ENCODE measurements at places on chromosomes 4 and X.

- no peak for DNase-seq
Measured at GRCh38 chrX:4249401-4249800, 536.0 kb upstream of the PRKX start.

DNA sequence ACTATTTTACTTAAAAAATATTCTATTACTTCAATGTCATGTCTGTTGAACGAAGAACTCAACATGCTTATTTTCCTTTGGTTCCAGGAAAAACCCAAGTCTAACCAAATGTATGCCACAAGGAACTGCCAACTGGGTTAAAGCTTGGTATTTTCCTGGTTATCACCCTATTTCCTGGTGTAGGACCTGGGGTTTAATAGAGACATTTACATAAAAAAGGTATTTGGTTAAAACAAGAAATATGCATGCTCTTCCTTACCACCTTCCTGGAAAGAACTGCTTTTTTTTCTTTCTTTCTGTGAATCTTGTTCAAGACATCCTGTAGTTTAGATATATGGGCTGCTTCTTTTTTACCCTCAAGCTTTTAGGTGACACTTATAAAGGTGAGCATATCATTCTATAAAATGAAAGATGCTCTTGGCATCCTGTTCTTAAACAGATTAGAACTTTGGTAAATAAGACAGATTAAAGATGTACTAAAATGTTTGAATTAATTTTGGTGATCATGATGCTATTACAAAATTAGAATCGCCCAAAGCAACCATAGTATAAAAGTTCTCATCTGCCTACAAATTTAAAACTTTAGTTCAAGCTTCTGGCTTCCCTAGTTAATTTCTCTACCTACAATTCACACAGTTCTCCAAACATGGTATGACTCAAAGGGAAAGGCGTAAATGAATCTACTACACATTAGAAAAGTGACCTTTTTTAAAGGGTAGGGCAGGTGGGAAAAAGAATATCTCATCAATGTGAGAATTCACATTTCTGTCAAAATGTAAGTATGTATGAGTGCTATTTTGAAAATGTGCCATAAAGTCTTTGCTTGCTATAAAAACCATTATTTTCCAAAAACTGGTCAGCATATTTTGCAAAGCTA, 103.5 kb downstream of the CNOT6L start:
- no peak for DNase-seq

DNA sequence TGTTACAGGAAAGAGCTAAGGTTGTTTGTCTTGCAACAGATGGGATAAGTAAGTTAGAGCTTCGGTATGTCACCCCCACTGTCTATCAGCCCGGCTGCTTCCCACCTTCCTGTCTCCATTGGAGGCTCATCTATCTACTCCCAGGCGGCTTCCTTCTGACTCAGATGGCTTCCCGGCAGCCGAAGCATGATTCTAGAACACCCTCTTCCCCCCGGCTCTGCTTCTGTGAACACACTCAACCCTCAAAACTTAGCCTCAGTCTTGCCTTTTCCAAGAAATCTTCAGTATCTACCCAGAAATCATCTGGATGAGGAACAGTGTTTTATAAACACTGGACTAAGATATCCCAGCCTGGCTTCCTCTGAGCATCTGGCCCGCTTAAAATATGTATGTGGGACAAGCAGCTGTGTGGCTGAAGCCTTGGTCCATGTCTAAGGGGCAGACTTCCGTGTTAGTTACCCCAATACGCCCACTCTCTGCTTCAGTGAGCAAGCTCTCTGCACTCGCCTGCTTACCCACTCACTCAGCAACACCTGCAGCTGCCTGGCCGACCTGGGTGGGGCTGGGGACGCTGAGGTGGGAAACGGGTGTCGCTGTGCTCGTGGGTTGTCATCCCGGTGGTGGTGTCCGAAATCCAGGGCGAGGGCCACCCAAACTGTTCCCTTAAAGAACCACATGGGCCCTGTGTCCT, 12.0 kb upstream of the SLC2A9 start:
- no peak for DNase-seq

GRCh38 chrX:40579900-40580536, 752 bp upstream of the ATP6AP2 start:
- DNase-seq: no peak

DNA sequence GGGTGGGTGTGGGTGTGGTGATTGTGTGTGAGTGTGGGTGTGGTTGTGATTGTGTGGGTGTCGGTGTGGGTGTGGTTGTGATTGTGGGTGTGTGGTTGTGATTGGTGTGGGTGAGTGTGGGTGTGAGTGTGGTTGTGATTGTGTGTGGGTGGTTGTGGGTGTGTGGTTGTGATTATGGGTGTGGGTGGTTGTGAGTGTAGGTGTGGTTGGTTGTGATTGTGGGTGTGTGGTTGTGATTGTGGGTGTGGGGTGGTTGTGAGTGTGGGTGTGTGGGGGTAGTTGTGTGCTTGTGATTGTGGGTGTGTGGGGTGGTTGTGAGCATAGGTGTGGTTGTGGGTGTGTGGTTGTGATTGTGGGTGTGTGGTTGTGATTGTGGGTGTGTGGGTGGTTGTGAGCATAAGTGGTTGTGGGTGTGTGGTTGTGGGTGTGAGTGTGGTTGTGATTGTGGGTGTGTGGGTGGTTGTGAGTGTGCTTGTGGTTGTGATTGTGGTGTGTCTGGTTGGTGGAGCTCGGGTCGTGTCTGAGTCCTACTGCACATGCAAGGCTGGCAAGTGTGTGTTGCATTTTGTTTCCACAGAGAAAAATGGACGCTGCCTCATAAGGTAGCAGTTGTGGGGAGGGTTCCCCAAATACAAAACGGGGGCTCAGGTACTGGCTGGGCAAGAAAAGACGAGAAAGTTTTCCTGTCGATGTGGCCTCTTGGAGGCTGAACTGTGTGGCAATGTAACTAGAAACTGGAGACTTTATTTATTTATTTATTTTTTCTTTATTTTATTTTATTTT, 116.7 kb downstream of the UBE2K start:
- DNase-seq: no peak

GRCh38 chr4:58940167-58940566, 1830.0 kb upstream of the IGFBP7 start:
- no peak for DNase-seq

DNA sequence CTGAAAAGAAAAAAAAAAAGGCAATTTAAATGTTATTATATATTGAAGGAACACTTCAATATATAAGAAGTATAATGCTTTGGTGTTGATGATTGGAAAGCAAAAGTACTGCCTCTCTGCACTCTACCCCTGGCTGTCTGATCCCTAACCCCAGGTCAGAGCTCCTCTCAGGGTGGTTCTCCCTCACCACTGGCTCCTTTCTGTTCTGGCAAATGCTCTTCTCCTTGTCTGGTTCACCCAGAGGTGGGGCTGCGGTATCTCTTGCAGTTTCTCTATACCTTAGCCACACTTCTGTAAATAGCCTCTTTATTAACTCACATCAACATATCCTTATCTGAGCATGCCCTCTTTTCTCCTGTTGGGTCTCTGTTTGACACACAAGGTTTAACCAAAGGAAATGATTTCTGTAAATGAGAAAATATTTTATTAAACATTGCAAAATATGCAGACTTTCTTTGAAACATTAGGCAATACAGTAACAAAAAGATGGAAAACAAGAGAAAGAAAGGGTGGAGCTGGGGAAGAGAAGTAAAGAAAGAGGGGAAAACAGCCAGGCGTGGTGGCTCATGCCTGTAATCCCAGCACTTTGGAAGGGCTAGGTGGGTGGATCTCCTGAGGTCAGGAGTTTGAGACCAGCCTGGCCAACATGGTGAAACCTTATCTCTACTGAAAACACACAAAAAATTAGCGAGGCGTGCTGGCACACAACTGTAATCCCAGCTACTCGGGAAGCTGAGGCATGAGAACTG, 45.7 kb downstream of the ING2 start:
- no peak for DNase-seq

DNA sequence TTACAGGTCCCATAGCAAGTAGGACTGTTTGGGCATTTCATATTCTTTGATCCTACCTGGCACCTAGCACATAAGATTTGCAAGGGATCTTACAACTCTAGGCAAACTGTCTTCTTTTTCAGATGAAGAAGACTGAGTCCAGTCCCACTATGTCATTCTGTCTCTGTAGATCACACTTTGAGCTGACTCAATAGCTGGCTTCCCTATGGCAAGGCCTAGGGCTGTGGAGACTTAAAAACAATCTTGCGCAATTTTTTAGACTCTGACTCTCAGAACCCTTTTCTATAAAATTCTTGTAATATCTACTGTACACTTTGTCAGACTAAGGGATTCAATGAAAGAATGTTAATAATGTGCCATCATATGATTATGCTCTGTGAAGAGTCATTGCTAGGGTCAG, 26.7 kb downstream of the OTC start:
- no peak for DNase-seq

DNA sequence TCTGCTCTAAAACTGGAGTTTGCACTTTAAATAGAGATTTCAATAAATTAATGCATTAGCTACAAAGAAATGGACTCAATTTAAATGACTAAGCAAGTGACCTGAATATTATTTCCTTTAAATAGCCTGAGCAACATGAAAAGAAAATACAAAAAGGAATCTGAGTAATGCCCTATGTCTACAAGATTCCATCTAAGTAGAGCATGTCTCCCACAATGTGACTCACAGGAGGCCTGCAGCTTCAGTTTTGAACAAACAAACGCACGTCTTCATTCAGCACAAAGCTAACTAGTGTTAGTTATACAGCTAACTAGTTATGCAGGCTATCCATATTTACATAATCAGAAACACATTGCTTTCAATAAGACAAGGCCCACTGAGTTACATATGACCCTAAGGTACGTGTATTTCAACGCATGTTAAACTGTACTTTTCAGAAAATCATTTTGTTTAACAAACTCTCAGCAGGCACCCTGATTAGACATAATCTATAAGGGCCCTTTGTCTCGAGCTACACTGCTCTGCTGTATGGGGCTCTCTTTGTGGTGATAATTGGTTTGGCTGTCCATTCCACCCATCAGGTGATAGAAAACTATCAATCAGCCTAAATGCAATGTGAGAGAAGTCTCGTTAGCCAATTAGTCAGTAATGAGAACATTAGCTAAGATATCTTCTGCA, 116.5 kb downstream of the MAML3 start:
- DNase-seq: no peak

GRCh38 chr4:73698217-73698616, 42.2 kb upstream of the CXCL8 start:
- no peak for DNase-seq

GRCh38 chr4:122480655-122481487, 24.3 kb upstream of the IL2 start:
- DNase-seq: no peak

DNA sequence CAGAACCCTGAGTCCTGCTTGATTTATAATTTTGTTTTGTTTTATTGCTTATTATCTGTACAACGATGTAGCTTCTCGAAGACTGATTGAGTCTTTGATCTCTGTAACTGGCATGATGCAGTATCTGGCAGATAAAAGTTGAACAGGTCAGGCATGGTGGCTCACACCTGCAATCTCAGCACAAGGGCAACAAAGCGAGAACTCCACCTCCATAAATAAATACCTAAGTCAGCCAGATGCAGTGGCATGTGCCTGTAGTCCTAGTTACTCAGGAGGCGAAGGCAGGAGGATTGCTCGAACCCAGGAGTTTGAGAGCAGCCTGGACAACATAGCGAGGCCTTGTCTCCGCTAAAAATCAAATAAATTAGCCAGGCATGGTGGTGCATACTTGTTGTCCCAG, 15.7 kb upstream of the WDR19 start:
- no peak for DNase-seq

GRCh38 chr4:188552741-188553275, 413.6 kb downstream of the TRIML1 start:
- no peak for DNase-seq

GRCh38 chrX:39996536-39996935, 101.2 kb downstream of the BCOR start:
- no peak for DNase-seq

GRCh38 chrX:14923761-14924160, 50.5 kb downstream of the MOSPD2 start:
- no peak for DNase-seq

GRCh38 chr4:106364282-106364681, 4.3 kb downstream of the GIMD1 start:
- DNase-seq: no peak

- DNase-seq: no peak
Measured at GRCh38 chr4:74631338-74631737, 163.0 kb downstream of the BTC start.

DNA sequence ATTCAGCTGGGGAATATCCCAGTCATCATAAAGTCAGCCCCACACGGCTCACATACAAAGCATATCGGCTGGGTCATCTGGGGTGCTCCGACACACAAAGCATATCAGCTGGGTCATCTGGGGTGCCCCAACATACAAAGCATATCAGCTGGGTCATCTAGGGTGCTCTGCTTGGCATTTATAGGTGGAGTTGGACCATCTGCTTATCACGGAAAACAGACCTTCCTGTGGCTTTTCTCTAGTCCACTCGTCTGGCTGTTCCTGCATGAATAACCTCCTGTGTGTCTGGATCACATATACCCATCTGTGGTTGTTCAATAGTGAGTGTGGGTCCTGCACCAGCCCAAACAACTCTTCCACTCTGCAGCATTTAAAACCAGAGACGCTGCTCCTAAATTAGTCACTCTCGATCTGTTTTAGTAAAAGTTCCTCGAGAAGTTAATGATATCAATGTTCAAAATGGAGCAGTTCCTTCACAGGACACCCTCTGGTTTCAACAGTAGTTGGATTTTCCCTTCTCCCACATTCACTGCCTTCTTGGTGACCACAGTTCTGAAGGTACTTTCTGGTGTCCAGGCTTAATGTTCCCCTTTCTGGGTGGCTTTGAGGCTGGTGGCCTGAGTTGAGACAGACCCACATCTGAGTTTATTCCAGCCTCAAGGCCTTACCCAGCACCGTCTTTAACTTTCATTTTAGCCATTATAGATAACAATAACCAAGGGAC, 70.0 kb upstream of the FRG1 start:
- no peak for DNase-seq

- no peak for DNase-seq
Measured at GRCh38 chrX:131040781-131041180, 17.4 kb upstream of the ARHGAP36 start.

GRCh38 chr4:143140696-143141095, 44.0 kb upstream of the USP38 start:
- no peak for DNase-seq

DNA sequence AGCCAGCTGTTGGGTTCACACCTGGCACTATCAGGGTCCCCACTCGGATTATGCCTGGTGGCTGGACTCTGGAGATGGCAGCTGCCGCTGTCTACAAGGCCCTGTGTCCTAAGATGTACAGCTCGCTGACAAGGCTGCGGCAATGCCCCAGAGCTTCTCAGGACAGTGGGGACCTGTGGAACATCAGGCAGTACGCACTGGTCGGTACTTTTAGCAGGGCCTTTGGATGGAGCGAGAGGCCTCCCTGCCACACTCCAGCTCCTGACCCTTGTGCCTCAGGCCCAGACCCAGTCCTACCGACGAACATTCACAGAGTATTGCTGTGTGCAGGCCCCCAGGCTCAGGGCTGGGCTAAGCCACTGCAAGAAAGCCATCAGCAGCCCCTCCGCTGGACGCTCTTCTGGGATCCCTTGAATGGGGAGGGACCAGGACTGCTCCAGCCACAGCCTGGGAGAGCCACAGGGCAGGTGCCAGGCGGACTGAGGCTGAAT, 45.7 kb upstream of the HMX1 start:
- DNase-seq: no peak

All from activated T-helper 1 cell treated with Interleukin-2 at 50 U/mL for 16 hours (primary cell).